ENCODE measurements at places on chromosomes 2 and 18.

- DNase-seq = no peak
Measured at GRCh38 chr18:42310956-42311355, 355.9 kb downstream of the PIK3C3 start.

DNA sequence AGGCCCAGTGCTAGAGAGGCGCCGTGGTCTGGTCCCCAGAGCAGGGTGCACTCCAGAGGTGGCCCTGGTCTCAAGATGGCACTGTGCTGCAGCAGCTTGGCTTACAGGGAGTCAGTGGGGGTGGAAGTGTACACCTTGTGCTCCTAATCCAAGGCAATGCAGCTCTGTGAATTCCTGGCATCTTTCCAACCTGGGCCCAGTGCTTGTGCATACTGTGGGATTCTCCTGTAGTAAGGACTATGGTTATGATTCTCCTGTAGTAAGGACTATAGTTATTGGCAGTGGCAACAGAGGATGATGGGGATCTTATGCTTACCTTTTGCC is 616.7 kb upstream of the REG3G start:
- peak; percentile 5 for DNase-seq

DNA sequence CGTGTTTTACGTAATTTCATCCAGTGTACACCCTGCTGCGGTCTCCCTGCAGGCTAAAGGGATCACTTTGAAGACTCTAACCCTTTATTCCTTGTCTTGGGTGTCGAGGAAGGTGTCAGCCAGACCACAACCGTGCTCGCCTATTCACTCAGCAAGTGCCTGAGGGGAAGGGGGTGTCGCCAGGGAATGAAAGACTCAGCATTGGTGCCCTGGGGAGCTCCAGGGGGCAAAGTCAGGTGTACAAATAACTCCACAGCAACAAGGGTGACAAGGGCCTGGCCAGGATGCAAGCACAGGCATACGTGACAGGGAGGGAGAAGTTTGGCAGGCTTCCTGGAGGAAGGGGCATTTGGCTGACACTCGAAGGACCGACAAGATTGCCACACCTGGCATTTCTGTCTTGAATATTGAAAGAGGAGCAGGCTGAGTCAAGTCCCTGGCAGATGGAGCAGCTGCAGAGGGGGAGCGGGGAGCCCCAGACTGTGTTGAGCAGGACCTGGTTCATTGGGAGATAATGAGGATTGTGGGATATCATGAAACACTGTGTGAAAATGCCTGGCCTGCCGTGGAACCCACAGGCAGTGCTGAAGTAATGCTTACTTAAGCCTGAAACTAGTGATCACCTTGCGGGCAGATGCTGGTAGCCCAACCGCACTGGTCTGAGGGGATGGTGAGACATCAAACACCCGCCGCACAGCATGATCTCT is 93.9 kb downstream of the RHOB start:
- no peak for DNase-seq

GRCh38 chr2:60463249-60463648 is 90.2 kb downstream of the BCL11A start:
- DNase-seq = no peak

Measured in cerebellar cortex (tissue), 1 donor.